ENCODE measurements at places on chromosomes 2 and 18.
A peak's percentile ranks its signal among the peaks of the same experiment; 100 is the strongest.

- no peak for DNase-seq
Observed at GRCh38 chr2:237866101-237866621, 6.7 kb downstream of the RAMP1 start.

- DNase-seq = no peak
Observed at GRCh38 chr18:75678627-75679026, 251.1 kb upstream of the SMIM21 start.

DNA sequence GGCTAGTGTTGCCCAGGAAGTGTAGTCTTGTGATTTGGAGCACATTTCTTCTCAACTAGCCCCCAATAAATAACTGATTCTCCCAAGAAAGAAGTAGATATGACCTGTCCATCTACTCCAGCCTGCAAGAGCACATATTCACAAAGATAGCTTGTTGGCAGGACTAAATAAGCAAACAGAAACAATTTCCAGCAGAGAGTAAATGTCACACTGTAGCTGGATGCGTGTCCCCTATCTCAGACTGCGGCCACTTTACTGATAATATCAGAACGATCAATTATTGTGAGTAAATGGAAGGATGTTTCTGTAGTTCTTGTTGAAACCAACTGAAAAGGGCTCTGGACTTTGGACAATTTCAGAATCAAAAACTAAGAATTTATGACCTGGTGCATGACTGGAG is 97.9 kb downstream of the PIEZO2 start:
- DNase-seq = no peak

DNA sequence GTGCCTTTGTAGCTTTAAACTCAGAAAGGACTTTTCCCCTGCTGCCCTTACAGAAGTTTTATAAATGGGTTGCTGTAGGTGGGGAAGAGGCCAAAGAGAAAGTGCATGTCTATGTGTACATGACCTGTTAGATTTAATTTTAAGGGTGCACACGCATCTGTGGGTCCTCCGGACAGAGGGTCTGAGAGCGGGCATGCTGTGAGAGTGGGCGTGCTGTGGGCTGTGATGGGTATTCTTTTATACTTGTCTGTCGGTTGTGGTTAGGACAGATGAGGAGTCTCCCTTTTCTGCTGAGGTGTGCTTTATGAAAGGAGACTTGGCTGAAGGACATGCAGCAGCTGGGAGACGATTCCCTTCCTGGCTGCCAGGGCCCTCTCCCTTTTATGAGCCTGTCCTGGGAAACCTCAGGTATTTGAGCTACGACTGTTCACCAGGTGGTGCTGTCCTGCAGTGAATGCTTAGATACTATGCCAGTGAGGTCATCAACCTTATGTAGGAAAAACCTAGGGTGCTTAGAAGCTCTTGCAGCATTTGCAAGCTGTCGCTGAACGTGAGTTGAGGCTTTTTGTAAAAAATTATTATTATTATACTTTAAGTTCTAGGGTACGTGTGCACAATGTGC is 67.5 kb downstream of the TANC1 start:
- no peak for DNase-seq

- DNase-seq = no peak
Observed at GRCh38 chr2:127414638-127415592, 3.3 kb upstream of the PROC start.

DNA sequence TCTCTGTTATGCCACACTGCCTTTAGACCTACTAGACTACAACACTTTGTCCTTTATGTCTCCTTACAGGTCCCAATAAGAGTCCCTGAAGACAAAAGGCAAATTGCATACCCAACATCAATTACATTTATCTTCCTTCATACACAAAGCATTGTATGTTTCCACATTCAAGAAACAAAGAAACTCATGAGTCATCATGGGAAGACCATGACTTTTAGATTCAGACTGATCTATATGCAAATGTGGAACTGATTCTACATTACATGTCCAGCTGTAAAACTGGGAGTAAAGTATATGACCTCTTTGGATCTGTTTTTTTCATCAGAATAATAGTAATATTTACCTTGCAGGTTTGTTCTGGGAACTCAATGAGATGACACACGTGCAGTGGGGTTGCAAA is 25.2 kb upstream of the HNMT start:
- no peak for DNase-seq

GRCh38 chr2:129437725-129438124 is 541.7 kb upstream of the RAB6C start:
- DNase-seq = no peak

GRCh38 chr2:221330436-221330835 is 241.7 kb downstream of the EPHA4 start:
- DNase-seq = peak; percentile 36

DNA sequence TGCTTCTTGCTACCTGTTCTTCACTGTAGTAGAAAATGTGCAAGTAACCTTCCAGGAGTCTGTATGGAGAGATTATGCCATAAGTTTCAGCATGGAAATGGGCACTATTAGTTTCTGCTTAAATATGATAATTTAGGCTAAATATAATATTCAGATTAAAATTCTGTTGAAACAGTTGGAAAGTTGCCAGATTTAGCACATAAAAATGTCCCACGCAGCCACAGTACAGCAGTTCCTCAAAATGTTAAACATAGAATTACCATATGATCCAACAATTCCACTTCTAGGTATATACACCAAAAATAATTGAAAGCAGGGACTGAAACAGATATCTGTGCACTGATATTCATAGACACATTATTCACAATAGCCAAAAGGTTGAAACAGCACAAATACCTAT is 121.2 kb downstream of the NRP2 start:
- no peak for DNase-seq

GRCh38 chr2:218557941-218558340 is 10.2 kb downstream of the USP37 start:
- no peak for DNase-seq

GRCh38 chr2:11027195-11027594 is 115.5 kb downstream of the KCNF1 start:
- DNase-seq = no peak

GRCh38 chr18:29248805-29249204 is 1071.9 kb upstream of the CDH2 start:
- no peak for DNase-seq

- peak; percentile 55 for DNase-seq
Observed at GRCh38 chr18:3790703-3791102, 340.7 kb downstream of the TGIF1 start.

GRCh38 chr2:147211484-147211883 is 633.3 kb upstream of the ACVR2A start:
- DNase-seq = no peak

DNA sequence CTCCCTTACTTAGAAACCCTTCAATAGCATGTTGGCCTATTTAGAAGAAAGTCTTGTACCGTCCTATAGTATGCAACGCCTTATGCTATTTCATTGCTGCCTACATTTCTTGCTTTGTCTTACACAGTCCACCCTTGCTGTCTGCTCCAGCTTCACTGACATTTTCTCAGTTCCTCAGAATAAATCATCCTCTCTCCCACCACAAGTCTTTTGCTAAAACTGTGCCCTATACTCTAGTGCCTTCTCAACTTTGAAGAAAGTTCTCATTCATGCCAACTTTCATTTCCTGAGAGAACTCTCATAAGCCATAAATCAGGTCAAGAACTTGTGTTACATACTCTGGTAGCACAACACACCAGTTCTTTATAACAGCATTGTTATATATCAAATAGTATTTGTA is 54.3 kb upstream of the COL3A1 start:
- DNase-seq = no peak

- no peak for DNase-seq
Observed at GRCh38 chr2:48043746-48044145, 137.4 kb upstream of the FBXO11 start.

- DNase-seq = no peak
Observed at GRCh38 chr2:66429693-66430504, 5.0 kb upstream of the MEIS1 start.

DNA sequence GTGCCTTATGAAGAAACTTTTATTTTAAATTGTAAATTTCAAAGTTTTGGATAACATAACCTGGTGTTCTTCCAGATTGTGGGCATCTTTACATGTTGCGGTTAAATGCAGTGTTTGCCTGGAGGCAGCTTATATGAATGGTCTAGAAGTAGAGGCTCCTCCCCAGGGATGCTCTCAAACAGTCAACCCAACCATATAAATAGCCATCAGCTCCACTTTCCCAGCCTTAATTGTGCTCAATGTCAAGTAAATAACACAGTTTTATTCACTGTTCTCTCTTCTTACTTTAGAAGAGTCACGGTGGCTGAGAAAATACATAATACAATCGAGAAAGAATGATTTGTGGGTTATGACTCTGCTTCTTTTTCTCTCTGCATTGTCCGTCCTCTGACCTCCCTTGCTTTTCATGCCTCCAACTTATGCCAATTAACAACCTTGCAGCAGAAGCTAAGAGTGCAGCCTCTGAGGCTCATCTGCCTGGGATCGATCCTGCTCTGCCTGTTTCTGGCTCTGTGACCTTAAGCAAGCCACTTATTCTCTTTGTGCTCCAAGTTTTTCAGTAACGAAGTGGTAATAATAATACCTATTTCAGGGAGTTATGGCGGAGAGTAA is 100.3 kb downstream of the DAW1 start:
- no peak for DNase-seq

GRCh38 chr2:168545439-168546082 is 89.5 kb downstream of the CERS6 start:
- DNase-seq = peak; percentile 69

GRCh38 chr2:55810622-55811020 is 113.0 kb downstream of the EFEMP1 start:
- no peak for DNase-seq

GRCh38 chr18:26436176-26437051 is 111.9 kb downstream of the KCTD1 start:
- peak; percentile 77 for DNase-seq

GRCh38 chr2:6749962-6750361 is 115.7 kb downstream of the CMPK2 start:
- no peak for DNase-seq

Data from fibroblast of skin of left quadriceps (primary cell).